ENCODE measurements at places on chromosomes 7 and 10.

GRCh38 chr7:149776289-149776688 is 2.9 kb upstream of the ZNF467 start:
- no peak for DNase-seq

GRCh38 chr10:69362471-69362954 is 54.2 kb downstream of the TACR2 start:
- DNase-seq, result no peak

- no peak for DNase-seq
Measured at GRCh38 chr7:82740246-82740848, 296.8 kb upstream of the CACNA2D1 start.

DNA sequence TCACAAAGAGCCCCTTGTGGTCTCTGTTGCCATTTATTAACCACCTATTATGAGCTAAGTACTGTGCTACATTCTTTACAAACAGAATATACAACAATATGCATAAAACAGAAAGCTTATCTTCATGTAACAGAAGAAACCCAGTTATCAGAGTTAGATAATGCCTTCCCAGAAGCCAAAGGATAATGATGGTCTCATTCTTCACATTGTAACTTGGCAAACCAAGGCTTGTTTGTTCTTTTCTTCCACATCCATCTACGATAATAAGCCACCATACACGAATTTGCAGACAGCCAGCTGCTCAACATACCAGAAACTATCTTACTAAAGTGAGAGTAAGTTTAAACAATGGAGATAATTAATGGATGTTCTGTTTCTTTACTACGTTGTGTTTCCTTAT is 127.6 kb downstream of the NEBL start:
- DNase-seq, result no peak

GRCh38 chr10:98328640-98329039 is 60.6 kb upstream of the LOXL4 start:
- DNase-seq, result no peak

GRCh38 chr10:69988094-69988493 is 64.6 kb upstream of the MACROH2A2 start:
- no peak for DNase-seq

GRCh38 chr7:157660971-157661610 is 324.3 kb downstream of the DNAJB6 start:
- no peak for DNase-seq

- DNase-seq, result no peak
Measured at GRCh38 chr7:20293336-20293735, 37.4 kb upstream of the ITGB8 start.
